ENCODE measurements at places on chromosomes 3 and 15. TPM values are rescaled to one million over a fixed set of nuclear protein-coding genes. Genes with fewer than 3 reads are reported as not detected.

MRAS gene
- total RNA-seq: 14.2 TPM

TAGLN3 gene
- total RNA-seq: not detected

CFAP91 gene
- 0.90 TPM for total RNA-seq

SPINT1 gene
- 32.7 TPM for total RNA-seq

FMN1 gene
- 3.9 TPM for total RNA-seq

ANKUB1 gene
- not detected for total RNA-seq

CACNA2D2 gene
- 0.59 TPM for total RNA-seq

SMCO1 gene
- total RNA-seq: not detected

CLDN16 gene
- total RNA-seq: not detected

LRRN1 gene
- 0.13 TPM for total RNA-seq

RBP2 gene
- total RNA-seq: not detected

SEMA3G gene
- 1.6 TPM for total RNA-seq

PDZRN3 gene
- not detected for total RNA-seq

CELSR3 gene
- total RNA-seq: 7.7 TPM

GOLGA8R gene
- total RNA-seq: 0.80 TPM

LMAN1L gene
- not detected for total RNA-seq

HMCES gene
- 94.6 TPM for total RNA-seq
